ENCODE measurements at places on chromosomes 13 and 19.

DNA sequence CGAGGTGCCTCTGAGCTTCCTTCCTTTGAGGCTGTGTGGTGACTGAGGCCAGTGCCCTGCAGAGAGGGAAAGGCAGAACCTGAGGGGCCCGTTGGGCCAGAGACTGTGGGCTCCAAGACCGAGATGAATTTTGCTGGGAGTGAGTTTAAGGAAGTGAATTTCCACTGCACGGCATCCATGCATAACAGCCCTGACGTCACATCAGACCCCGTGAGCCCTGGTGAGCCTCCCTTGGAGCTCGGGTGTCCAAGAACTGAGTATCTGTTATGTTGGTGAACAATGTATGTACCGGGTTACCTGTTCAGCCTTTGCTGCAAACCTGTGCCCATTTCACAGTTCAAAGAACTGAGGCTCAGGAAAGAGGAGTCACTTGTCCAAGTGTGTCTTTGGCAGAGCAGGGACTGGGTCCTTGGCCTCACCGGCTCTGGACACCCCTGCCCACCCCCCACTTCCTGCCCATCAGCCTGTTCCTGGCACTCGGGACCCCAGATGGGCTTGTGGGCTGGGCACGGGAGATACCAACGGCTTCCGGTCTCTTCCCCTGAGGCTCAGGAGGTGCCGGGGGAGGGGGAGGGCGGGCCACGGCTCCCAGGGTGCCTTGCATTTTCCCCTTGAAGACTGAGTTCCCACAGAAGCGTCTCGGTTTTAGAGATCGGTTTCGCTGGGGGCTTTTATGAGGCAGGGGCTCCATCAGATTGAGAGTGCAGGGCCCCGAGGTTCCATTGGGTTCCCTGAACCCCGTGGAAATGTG lies 33.7 kb downstream of the NFILZ start:
- no peak for DNase-seq

DNA sequence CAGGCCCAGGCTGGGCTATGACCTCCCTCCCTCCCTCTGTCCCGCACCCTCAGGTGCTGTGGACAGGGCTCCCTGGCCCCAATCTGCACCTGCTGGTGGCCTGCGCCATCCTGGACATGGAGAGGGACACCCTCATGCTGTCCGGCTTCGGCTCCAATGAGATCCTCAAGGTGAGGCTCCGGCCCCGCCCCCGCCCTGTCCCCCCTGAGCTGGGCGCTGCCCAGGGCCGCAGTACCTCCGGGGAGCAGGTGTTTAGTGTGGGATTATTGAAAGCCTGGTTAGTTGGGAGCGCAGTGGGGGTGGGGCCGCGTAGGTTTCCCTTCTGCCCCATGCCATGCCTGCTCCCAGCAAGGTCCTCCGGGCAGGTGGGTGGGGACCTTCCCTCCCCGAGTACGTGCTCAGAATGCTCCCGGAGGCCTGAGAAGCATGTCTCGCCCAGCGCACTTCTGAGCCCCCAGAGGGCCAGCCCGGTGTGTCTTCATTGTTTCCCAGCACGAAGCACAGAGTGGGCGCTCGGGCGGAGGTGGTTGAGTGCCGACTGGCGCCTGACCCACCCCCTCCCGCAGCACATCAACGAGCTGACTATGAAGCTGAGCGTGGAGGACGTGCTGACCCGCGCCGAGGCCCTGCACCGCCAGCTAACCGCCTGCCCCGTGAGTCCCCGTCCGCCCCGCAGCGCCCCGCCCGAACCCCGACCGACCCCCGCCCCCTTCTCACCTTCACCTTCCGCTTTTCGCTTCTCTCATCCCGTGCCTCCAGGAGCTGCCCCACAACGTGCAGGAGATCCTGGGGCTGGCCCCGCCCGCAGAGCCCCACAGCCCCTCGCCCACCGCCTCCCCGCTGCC lies 8.8 kb downstream of the IL4I1 start:
- DNase-seq = no peak

DNA sequence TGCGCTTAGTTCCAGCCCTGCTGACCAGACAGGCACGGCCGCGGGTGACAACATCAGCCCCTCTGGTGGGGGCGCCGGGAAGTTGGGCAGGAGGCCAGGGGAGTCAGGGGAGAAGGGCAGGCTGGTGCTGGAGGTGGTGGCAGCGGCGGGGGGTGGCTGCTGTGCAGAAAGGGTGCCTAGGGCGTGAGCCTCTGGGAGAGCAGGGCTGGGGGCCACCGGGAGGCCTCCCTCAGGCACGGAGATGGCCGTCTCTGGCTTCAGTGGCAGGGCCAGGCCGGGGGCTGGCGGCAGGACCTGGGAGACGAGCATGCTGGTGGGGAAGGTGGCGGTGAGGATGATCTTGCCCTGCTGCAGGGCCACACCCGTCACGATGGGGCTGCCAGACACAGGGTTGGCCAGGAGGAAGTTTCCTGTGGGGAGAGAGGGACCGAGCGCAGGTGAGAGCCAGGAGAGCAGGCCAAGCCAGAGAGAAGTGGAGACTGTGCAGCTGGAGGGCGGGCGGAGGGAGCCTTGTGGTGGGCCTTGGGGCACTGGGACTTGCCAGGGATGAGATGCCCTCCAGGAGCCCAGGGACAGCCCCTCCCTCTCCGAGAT lies 3.3 kb downstream of the SIX5 start:
- DNase-seq = no peak

- no peak for DNase-seq
These were observed 69.5 kb downstream of the SPACA7 start for GRCh38 chr13:112445411-112446271.

GRCh38 chr13:110259651-110260050 lies 47.3 kb downstream of the COL4A1 start:
- no peak for DNase-seq

DNA sequence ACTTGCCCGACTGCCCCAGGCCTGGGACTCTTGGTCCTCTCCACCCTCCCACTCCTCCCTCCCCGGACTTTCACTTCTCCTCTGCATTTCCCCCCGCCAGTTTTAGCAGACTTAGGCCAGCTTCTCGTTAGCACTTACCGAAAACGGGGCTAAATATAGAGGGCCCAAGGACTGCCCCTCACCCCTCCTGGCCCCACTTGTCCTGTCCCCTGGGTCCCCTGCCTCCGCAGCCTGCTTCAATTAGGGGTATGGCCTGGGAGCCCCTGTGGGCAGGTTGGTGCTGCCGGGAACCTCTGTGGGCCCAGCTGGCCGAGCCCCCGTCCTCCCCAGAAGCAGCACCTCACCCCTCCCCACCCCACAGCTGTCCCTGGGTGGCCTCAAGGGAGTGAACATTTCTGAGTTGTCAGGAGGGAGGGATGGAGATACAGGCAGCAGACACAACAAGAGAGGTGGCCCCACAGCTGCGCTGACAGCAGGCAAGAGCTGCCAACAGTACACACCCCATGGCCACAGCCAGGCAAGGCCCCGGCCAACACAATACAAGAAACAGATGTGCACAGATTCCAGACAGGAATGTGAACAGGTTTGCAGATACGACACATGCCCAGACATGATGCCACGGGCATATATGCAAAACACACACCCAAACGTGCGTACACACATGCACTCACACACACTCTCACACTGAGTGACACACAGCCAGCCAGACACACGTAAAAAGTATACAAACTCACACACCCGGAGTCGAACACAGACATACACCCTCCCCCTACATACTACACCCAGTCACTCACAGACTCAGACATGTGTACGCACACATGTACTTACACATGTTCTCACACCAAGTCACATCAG lies 2.6 kb downstream of the POU2F2 start:
- DNase-seq = no peak

Measured in smooth muscle cell of the brain vasculature (primary cell).